ENCODE measurements at places on chromosomes 3 and 15. TPM values are rescaled to one million over a fixed set of nuclear protein-coding genes. Genes with fewer than 3 reads are reported as not detected.

Gene CLDN11
- 21.9 TPM for total RNA-seq

Gene CPN2
- 3.5 TPM for total RNA-seq

Gene LZTFL1
- total RNA-seq = 25.1 TPM

Gene WDR49
- total RNA-seq = not detected

Gene WNT7A
- 0.28 TPM for total RNA-seq

Gene TOPBP1
- 29.0 TPM for total RNA-seq

Gene CHRNA5
- 3.1 TPM for total RNA-seq

Gene NR2E3
- not detected for total RNA-seq

Gene GOLGA8J
- total RNA-seq = 0.13 TPM

Gene ALDH1A2
- 5.3 TPM for total RNA-seq

Gene LRRC3B
- total RNA-seq = 5.9 TPM

Gene IQCF5
- total RNA-seq = not detected

Gene ZBED2
- 0.50 TPM for total RNA-seq

Gene CCNB2
- total RNA-seq = 15.1 TPM

Gene TMC3
- total RNA-seq = 0.43 TPM

Gene GPR27
- 1.4 TPM for total RNA-seq

Gene ANKRD63
- 0.30 TPM for total RNA-seq

Gene SLC38A3
- 22.6 TPM for total RNA-seq

Gene ECT2
- total RNA-seq = 16.7 TPM

Gene ITPKA
- total RNA-seq = 18.5 TPM

Gene ZIC1
- 0.10 TPM for total RNA-seq

Gene CPOX
- 18.6 TPM for total RNA-seq

Gene MYO5C
- total RNA-seq = 18.2 TPM

Gene ST3GAL6
- 15.0 TPM for total RNA-seq

Gene PLS1
- total RNA-seq = 22.8 TPM

Gene RTP3
- total RNA-seq = 0.64 TPM

Gene FBXL2
- total RNA-seq = 11.7 TPM

Gene SLC4A7
- total RNA-seq = 45.3 TPM

Gene WDR48
- 34.7 TPM for total RNA-seq

Gene P2RY14
- 0.24 TPM for total RNA-seq

Gene MAP6D1
- not detected for total RNA-seq

Gene CEMIP
- total RNA-seq = 2.3 TPM

Gene VEPH1
- 4.7 TPM for total RNA-seq

Gene THRB
- 60.0 TPM for total RNA-seq

Gene SNTN
- not detected for total RNA-seq

Gene AMT
- total RNA-seq = 19.0 TPM

Gene A4GNT
- 0.67 TPM for total RNA-seq

Gene FAM81A
- total RNA-seq = 0.52 TPM

Gene CPNE9
- total RNA-seq = not detected

Gene GALNT15
- 1.9 TPM for total RNA-seq

Gene IREB2
- 46.6 TPM for total RNA-seq

Gene CNBP
- 295 TPM for total RNA-seq

Gene GRK7
- total RNA-seq = 0.07 TPM

Gene GP9
- not detected for total RNA-seq
